ENCODE measurements at places on chromosomes 16 and 17.

- no peaks in the 10 kb centered on the region for H3K36me3 ChIP-seq
- no peaks in the 10 kb centered on the region for H3K4me1 ChIP-seq
- no peaks in the 10 kb centered on the region for H3K27me3 ChIP-seq
- H3K4me3 ChIP-seq = no peak overlapping the region
These were observed 159.5 kb downstream of the RBFOX1 start for GRCh38 chr16:7492122-7492521.

- H3K36me3 ChIP-seq = no peaks in the 10 kb centered on the region
- peaks cover 10% of the 10 kb centered on the region for H3K4me1 ChIP-seq
These were observed 53.1 kb downstream of the FOXL1 start for GRCh38 chr16:86631444-86631843.

- H3K4me1 ChIP-seq = no peaks in the 10 kb centered on the region
- no peak overlapping the region for H3K27ac ChIP-seq
- no peak overlapping the region for H3K4me3 ChIP-seq
- H3K27me3 ChIP-seq = no peaks in the 10 kb centered on the region
These were observed 4.5 kb upstream of the GALK1 start for GRCh38 chr17:75769536-75769935.

- no peaks in the 10 kb centered on the region for H3K27me3 ChIP-seq
- no peak overlapping the region for H3K4me3 ChIP-seq
- H3K4me1 ChIP-seq = peaks cover 5% of the 10 kb centered on the region
- no peak overlapping the region for H3K27ac ChIP-seq
These were observed 547.9 kb downstream of the CDH13 start for GRCh38 chr16:83174671-83175070.

DNA sequence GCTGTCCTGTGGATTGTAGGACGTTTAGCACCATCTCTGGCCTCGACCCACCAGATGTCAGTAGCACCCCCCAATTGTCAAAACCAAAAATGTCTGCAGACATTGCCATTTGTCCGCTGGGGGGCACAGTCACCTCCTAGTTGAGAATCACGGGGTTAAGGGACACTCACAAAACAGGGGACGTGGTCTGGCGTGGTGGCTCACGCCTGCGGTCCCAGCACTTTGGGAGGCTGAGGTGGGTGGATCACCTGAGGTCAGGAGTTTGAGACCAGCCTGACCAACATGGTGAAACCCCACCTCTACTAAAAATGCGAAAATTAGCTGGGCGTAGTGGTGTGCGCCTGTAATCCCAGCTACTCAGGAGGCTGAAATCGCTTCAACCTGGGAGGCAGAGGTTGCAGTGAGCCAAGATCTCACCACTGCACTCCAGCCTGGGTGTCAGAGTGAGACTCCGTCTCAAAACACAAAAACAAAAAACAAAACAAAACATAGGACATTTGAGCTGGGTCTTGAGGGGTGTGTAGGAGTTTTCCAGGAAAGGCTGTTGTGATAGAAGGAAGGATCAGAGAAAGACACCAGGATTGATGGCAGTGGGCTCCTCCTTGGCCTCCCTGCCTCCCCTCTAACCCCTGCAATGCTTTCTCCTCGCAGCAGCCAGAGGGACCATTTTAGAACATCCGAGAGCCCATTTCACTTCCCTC lies 171.8 kb upstream of the GSE1 start:
- H3K27me3 ChIP-seq = no peaks in the 10 kb centered on the region
- H3K4me3 ChIP-seq = no peak overlapping the region
- DNase-seq = no peak
- H3K4me1 ChIP-seq = no peaks in the 10 kb centered on the region
- H3K27ac ChIP-seq = no peak overlapping the region

DNA sequence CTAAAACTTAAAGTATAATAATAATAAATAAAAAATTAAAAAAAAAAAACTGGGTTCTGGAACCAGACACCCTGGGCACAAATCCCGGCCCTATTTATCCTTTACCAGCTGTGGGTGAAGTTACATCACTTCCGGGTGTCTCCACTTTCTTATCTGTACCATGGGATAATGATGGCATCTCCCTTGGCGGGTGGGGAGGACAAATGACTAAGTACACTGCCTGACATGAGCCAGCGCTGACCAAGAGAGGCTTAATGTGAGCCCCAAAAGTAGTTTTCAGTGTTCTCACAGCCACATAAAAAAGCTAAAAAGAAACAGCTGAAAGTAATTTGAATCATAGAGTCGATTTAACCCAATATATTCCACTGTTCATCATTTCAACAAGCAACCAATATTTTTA lies 424.9 kb downstream of the SOX9 start:
- no peak overlapping the region for H3K27ac ChIP-seq
- peaks cover 16% of the 10 kb centered on the region for H3K4me1 ChIP-seq
- H3K27me3 ChIP-seq = no peaks in the 10 kb centered on the region
- peaks cover 56% of the 10 kb centered on the region for H3K36me3 ChIP-seq
- DNase-seq = no peak
- no peak overlapping the region for H3K4me3 ChIP-seq

GRCh38 chr17:71460943-71461342 lies 659.9 kb upstream of the SOX9 start:
- no peak overlapping the region for H3K4me3 ChIP-seq
- H3K36me3 ChIP-seq = no peaks in the 10 kb centered on the region
- H3K27ac ChIP-seq = no peak overlapping the region
- H3K27me3 ChIP-seq = no peaks in the 10 kb centered on the region
- H3K4me1 ChIP-seq = peaks cover 18% of the 10 kb centered on the region
- DNase-seq = peak; percentile 55

DNA sequence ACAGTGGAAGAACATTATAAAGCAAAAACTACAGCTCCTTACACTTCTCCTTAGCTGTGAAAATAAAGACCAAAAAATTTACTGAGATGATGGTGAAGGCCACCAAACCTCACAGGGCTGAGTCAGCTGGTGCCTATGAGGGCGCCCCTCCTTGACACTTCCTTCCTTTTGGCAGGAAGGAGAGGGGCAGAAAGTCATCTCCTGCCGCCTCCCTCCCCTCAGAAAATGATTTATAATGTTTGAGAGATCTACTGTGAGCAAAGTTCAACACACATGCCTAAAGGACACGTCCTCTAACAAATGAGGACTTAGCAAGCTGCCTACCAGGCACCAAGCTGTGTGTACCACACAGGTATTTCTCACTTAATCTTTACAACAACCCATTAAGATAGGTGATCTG lies 245.7 kb downstream of the PRKCA start:
- no peaks in the 10 kb centered on the region for H3K27me3 ChIP-seq
- no peak overlapping the region for H3K27ac ChIP-seq
- no peak for DNase-seq
- no peaks in the 10 kb centered on the region for H3K36me3 ChIP-seq

- no peaks in the 10 kb centered on the region for H3K36me3 ChIP-seq
- DNase-seq = no peak
These were observed 53.8 kb downstream of the CEP112 start for GRCh38 chr17:66138120-66138519.

GRCh38 chr17:18323007-18323406 lies 7.9 kb downstream of the SMCR8 start:
- no peaks in the 10 kb centered on the region for H3K27me3 ChIP-seq
- peaks cover 64% of the 10 kb centered on the region for H3K36me3 ChIP-seq
- DNase-seq = peak; percentile 38
- no peak overlapping the region for H3K27ac ChIP-seq
- no peak overlapping the region for H3K4me3 ChIP-seq
- H3K4me1 ChIP-seq = peaks cover 16% of the 10 kb centered on the region

GRCh38 chr16:11755022-11755760 lies 12.5 kb upstream of the TXNDC11 start:
- H3K4me1 ChIP-seq = no peaks in the 10 kb centered on the region
- DNase-seq = no peak
- H3K36me3 ChIP-seq = peaks cover 96% of the 10 kb centered on the region

DNA sequence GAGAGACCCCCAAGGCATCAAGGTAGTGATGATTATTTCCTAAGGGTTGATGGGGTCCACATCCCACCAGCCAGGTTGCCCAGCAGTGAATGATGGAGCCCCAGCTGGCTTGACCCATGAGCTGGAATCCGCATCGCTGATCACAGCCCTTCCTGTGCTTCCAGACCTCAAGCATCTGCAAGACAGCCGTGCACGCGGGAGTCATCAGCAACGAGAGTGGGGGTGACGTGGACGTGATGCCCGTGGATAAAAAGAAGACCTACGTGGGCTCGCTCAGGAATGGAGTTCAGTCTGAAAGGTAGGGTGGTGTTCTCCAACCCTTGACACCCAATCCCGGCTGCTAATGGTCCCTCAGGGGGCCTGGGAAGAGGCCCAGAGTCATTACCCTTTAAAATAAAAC lies 69.3 kb downstream of the CRISPLD2 start:
- H3K4me3 ChIP-seq = no peak overlapping the region
- H3K27ac ChIP-seq = no peak overlapping the region
- peaks cover 6% of the 10 kb centered on the region for H3K4me1 ChIP-seq
- no peaks in the 10 kb centered on the region for H3K27me3 ChIP-seq

- peaks cover 10% of the 10 kb centered on the region for H3K36me3 ChIP-seq
- peak; percentile 87 for DNase-seq
- peak overlapping the region; percentile 77 for H3K4me3 ChIP-seq
- no peaks in the 10 kb centered on the region for H3K27me3 ChIP-seq
These were observed 18.7 kb upstream of the BEAN1 start for GRCh38 chr16:66408163-66409048.

DNA sequence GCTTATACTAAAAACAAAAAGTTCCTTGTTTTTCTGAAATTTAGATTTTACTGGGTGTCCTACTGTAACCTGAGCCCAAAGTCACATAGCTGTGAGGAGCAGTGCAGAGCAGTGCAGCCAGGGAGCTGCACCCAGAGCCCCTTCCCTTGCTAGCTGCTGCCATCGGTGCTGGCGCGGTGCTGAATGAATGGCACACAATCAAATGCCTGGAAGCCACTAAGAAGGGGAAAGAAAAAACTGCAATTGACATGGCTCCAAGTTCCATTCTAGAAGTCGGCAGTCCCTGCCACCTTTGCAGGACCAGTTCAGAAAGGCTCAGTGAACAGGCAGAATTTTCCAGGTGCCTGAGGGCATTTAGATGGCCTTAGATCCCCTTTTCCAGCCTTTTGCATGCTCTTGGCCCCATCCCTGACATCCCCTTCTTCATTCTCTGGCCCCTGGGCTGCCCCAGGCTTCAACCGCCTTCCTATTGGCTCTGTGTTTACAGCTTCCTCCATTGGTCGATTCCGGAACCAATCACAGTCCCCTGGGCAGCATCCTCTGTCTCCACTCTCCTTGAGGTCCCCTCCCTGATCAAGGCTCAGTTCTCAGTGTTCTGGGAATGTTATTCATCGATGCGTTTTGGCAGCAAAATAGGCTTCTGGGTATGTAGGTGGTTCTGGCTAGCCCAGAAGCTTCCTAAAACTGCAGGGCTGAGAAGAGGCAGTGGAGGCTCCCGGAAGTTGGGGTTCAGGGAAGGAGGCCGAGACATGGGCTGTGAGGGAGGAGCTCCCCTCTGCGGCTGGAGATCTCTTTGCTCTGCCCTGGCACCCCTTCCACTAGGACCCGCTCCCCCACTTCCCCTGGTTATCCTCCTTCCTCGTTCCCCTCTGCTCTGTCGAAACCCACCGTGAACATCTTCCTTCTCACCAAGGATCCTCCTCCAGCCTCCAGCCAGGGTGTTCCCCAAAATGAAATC lies 37.9 kb downstream of the ATP2C2 start:
- peaks cover 57% of the 10 kb centered on the region for H3K27me3 ChIP-seq
- H3K4me1 ChIP-seq = no peaks in the 10 kb centered on the region
- H3K4me3 ChIP-seq = no peak overlapping the region
- H3K27ac ChIP-seq = no peak overlapping the region
- H3K36me3 ChIP-seq = no peaks in the 10 kb centered on the region
- no peak for DNase-seq

DNA sequence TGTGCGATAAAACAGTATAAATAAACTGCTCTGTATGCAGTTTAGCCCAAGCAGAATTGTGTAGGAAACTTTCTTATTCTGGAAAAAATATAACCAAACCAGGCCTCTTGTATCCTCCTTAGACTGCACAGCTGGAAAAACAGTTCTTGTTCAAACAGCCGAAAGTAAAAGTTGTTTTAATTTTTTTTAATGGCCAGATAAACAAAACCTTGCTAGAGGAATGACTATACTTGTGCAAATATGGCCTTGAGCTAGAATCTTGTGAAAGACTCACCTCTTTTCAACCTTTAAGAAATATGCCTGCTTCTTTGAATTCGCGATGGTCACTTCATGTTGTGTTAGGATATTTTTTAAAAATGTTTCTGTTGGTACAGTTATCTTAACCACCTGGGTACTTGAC lies 114.5 kb upstream of the MAF start:
- H3K4me3 ChIP-seq = no peak overlapping the region
- H3K27ac ChIP-seq = no peak overlapping the region
- H3K27me3 ChIP-seq = no peaks in the 10 kb centered on the region
- no peak for DNase-seq
- no peaks in the 10 kb centered on the region for H3K4me1 ChIP-seq
- H3K36me3 ChIP-seq = no peaks in the 10 kb centered on the region

GRCh38 chr17:36727052-36727451 lies 125.7 kb downstream of the MRM1 start:
- peaks cover 99% of the 10 kb centered on the region for H3K27me3 ChIP-seq
- no peaks in the 10 kb centered on the region for H3K36me3 ChIP-seq
- no peak for DNase-seq
- no peaks in the 10 kb centered on the region for H3K4me1 ChIP-seq

DNA sequence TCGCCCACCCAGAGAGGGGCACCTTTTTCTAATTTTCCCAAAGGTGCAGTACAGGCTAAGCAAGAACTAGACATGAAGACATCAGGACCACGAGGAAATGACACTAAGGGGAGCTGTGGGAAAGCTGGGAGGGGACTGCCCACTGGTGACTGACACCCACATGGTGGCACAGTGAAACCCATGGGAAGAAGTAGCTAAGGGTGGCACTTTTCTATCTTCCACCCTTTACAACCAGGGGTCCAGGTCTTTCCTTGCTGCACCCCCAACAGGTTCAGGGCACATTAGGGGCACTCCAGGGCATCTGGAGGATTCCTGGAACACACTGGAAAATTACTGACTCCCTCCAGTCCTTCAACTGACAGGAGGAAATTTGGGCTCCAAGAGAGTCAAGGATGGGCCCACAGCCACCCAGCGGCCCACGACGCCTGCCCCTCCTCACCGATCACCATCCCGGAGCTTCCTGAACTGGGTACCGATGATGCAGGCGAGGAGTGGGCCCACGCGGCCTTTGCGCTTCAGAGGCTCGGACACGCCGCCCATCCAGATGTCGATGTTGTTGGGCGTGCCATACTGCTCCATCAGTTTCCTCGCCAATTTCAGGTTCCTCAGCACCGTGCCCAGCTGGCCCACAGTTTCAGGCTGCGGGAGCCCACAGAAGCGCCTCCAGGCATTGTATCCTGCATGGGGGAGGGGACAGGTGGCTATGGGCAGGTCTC lies 9.4 kb downstream of the MPO start:
- no peak for DNase-seq
- no peaks in the 10 kb centered on the region for H3K4me1 ChIP-seq
- H3K4me3 ChIP-seq = no peak overlapping the region
- no peaks in the 10 kb centered on the region for H3K36me3 ChIP-seq

DNA sequence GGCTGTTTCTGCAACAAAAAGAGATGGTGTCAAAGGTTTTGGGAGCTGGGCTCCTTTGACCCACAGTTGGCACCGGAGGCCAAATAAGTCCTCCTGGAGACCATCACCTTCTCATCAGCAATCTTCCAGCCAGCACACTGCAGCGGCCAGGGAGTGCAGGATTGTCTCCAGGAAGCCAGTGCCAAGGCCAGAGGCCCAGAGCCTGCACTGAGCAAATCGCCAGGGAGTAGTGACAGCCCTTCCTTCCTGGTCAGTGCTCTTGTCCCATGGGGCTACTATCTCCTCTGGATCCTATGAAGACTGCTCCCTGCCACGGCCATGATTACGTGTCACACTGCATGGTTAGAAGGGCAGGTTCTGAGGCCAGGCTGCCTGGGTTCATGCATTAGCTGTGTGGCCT lies 134.3 kb upstream of the CRHR1 start:
- peaks cover 78% of the 10 kb centered on the region for H3K27me3 ChIP-seq
- H3K27ac ChIP-seq = no peak overlapping the region
- no peak for DNase-seq
- peaks cover 6% of the 10 kb centered on the region for H3K36me3 ChIP-seq
